ENCODE measurements at places on chromosomes 6 and 20. TPM values are rescaled to one million over a fixed set of nuclear protein-coding genes. Genes with fewer than 3 reads are reported as not detected.

Gene PAX1
- not detected for total RNA-seq

Gene RCAN2
- total RNA-seq, result 2.2 TPM

Gene ADGRB3
- 0.15 TPM for total RNA-seq

Gene TGM3
- under 0.01 TPM for total RNA-seq

Gene MYLK4
- total RNA-seq, result 0.44 TPM

Gene HLA-DPB1
- 1.8 TPM for total RNA-seq

Gene CYP39A1
- total RNA-seq, result 1.3 TPM

Gene GHRH
- not detected for total RNA-seq

Gene HIVEP2
- total RNA-seq, result 13.1 TPM

Gene MROH8
- total RNA-seq, result 3.6 TPM

Gene ZNF322
- 17.2 TPM for total RNA-seq

Gene SLC2A10
- 90.1 TPM for total RNA-seq

Gene RAET1E
- total RNA-seq, result 2.2 TPM

Gene NEU1
- total RNA-seq, result 120 TPM

Gene CEBPB
- total RNA-seq, result 132 TPM

Gene BEND6
- 17.7 TPM for total RNA-seq

Gene SLC17A9
- 4.8 TPM for total RNA-seq

Gene PPP1R14C
- total RNA-seq, result 0.29 TPM

Gene PDYN
- not detected for total RNA-seq
